ENCODE measurements at places on chromosomes 5 and 9. TPM values are rescaled to one million over a fixed set of nuclear protein-coding genes. Genes with fewer than 3 reads are reported as not detected.

The HTR1A gene
- not detected for total RNA-seq

The SHISAL2B gene
- total RNA-seq, result not detected

The CDKN2A gene
- total RNA-seq, result 41.4 TPM

The NUTM2G gene
- total RNA-seq, result not detected

The SVEP1 gene
- total RNA-seq, result 139 TPM

The CTNNAL1 gene
- total RNA-seq, result 45.5 TPM

The STPG3 gene
- not detected for total RNA-seq

The ANKRD33B gene
- 7.4 TPM for total RNA-seq

The DBH gene
- not detected for total RNA-seq

The DIRAS2 gene
- total RNA-seq, result 0.17 TPM

The DPYSL3 gene
- 48.8 TPM for total RNA-seq

The ECSCR gene
- total RNA-seq, result 1.0 TPM

The ANKDD1B gene
- 1.1 TPM for total RNA-seq

The MSMP gene
- not detected for total RNA-seq

The HBEGF gene
- total RNA-seq, result 1.3 TPM

The CCDC180 gene
- 2.1 TPM for total RNA-seq

The GFPT2 gene
- 41.0 TPM for total RNA-seq

The OBP2A gene
- not detected for total RNA-seq

The FYB1 gene
- total RNA-seq, result 0.09 TPM

The APBA1 gene
- 11.3 TPM for total RNA-seq

The TMC1 gene
- not detected for total RNA-seq

The ECM2 gene
- total RNA-seq, result 11.4 TPM

The PCDHA10 gene
- total RNA-seq, result under 0.01 TPM

The SPINK4 gene
- not detected for total RNA-seq

The C9orf57 gene
- not detected for total RNA-seq

The TAS2R1 gene
- not detected for total RNA-seq

The FOXD4L4 gene
- not detected for total RNA-seq

The FRMPD1 gene
- not detected for total RNA-seq

The PAIP1 gene
- 70.7 TPM for total RNA-seq

The ZNF354C gene
- total RNA-seq, result 4.1 TPM

The PTGER4 gene
- 7.7 TPM for total RNA-seq

The FST gene
- total RNA-seq, result 31.0 TPM

The MYMK gene
- not detected for total RNA-seq

The SHOC1 gene
- total RNA-seq, result not detected

The DND1 gene
- total RNA-seq, result not detected

The NEUROG1 gene
- total RNA-seq, result not detected

The TPPP gene
- 0.35 TPM for total RNA-seq

The SUSD3 gene
- 8.6 TPM for total RNA-seq
